ENCODE measurements at places on chromosomes 1 and 21.

GRCh38 chr1:19869929-19870328 lies 12.3 kb upstream of the OTUD3 start:
- DNase-seq: no peak

- no peak for DNase-seq
Observed at GRCh38 chr1:182260516-182260915, 131.1 kb downstream of the GLUL start.

GRCh38 chr1:154148807-154149206 lies 6.1 kb downstream of the NUP210L start:
- DNase-seq: no peak

DNA sequence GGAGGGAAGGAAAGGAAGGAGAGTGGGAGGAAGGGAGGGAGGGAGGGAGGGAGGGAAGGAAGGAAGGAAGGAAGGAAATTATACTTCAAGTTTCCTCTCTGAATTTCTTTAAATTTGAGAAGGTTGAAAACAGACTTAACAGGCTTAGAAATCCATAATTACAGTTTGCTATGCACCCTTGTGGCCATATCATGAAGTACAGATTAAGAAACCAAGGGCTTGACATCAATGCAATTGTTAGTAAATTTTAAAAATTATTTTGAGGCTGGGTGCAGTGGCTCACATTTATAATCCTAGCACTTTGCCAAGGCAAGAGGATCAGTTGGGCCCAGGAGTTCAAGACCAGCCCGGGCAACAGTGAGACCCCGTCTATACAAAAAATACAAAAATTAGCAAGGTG lies 14.4 kb downstream of the ANP32E start:
- no peak for DNase-seq

DNA sequence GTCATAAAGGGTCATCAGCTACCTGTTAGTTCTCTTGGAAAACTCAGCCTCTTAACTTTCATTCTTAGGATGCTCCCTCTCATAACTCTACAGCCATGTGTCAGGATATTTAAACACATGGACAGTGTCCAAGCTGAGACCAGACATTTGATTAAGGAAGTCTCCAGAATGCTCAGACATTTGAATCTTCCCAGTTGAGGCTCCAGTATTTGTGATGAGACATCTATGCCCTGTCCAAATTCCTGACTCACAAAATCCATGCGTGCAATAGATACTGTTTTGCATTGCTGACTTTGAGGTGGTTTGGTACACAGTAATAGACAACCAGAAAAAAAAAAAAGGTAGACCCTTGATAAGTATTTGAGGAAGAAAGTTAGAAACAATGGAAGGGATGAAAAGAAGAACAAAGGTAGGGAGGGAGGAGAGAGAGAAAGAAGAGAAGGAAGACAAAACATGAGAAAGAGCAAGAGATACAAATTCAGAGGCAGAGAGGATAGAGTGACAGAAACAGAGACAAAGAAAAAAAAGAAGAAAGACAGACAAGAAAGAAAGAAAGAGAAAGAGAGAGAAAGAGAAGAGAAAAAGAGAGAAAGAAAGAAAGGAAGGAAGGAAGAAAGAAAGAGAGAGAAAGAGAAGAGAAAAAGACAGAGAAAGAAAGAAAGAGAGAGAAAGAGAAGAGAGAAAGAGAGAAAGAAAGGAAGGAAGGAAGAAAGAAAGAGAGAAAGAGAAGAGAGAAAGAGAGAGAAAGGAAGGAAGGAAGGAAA lies 275.5 kb upstream of the PRMT6 start:
- DNase-seq: no peak

GRCh38 chr1:205061227-205061626 lies 18.2 kb downstream of the CNTN2 start:
- DNase-seq: no peak

DNA sequence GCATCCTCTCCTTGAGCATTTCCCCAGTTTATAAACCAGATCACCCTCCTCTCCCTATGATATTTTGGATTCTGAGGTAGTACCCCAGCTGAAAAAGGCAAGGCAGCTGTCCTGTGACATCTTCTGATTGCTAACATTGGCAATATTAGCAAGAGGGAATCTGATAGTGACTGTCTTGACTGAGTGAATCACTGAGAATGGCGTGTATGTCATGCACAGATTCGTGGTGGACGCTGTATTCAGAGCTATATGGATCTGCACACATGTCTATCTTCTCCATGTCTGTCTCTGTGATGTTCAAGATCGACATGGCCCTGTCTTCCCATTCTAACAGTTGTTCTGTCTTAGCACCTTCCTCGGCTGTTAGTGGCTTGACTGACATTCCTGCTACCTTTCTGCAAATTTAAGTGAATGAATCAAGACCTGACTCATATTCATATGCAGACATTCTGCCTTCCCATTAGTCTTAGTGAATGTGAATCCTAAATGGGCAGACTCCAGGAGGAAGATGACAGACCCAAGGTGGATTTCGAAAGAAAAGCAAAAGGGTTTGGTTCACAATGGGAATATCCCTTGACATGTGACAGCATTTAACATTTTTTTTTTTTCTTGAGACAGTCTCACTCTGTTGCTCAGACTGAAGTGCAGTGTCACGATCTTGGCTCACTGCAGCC lies 97.7 kb downstream of the PGBD5 start:
- DNase-seq: no peak

GRCh38 chr21:34157521-34157920 lies 84.1 kb downstream of the MRPS6 start:
- DNase-seq: no peak

GRCh38 chr1:230301822-230302221 lies 124.3 kb downstream of the PGBD5 start:
- DNase-seq: no peak

DNA sequence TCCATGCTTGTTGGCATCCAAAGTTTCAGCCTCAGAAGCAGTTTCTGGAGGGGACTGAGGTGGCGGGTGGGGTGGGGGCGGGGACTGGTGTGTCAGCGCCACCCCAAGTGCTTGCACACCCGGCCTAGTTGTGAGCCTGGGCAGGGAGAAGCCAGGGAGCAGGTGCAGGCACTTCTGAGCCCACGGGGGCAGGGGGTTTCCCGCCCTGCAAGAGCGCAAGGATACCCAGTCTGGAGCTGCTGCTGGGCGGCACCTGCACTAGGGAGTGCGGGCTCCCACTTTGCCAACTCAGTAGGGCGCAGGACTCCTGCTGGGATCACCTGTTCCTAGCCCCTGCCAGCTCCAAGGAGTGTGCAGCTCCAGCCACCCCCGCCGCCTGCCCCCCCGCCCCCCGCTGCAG lies 33.5 kb downstream of the MAGI3 start:
- no peak for DNase-seq

GRCh38 chr1:28582248-28582615 lies 9.8 kb upstream of the RAB42 start:
- DNase-seq: no peak

- DNase-seq: no peak
Observed at GRCh38 chr1:205595435-205595834, 36.4 kb downstream of the ELK4 start.

- no peak for DNase-seq
Observed at GRCh38 chr1:176098560-176098959, 108.5 kb downstream of the COP1 start.

GRCh38 chr1:77465139-77465538 lies 183.3 kb downstream of the AK5 start:
- no peak for DNase-seq

GRCh38 chr1:203644661-203645510 lies 18.3 kb downstream of the ATP2B4 start:
- peak; percentile 81 for DNase-seq

DNA sequence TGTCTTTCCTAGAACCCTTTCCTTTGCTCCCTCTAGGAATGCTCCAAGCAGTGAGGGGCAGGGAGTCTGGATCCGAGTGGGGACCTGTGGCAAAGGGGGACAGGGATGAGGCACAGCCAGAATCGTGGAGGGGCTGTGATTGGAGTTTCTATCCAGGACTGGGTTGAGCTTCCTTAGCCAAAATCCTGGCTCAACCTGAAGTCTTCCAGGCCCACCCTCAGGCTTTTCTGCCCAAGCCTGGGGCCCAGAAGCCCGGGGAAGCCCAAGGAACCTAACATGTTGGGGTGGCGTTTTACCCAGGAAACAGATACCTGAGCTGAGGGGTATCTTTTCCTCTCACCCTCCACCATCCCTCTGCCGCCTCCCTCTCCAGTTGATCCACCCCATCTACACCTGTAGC lies 5.4 kb downstream of the MYOG start:
- DNase-seq: no peak

DNA sequence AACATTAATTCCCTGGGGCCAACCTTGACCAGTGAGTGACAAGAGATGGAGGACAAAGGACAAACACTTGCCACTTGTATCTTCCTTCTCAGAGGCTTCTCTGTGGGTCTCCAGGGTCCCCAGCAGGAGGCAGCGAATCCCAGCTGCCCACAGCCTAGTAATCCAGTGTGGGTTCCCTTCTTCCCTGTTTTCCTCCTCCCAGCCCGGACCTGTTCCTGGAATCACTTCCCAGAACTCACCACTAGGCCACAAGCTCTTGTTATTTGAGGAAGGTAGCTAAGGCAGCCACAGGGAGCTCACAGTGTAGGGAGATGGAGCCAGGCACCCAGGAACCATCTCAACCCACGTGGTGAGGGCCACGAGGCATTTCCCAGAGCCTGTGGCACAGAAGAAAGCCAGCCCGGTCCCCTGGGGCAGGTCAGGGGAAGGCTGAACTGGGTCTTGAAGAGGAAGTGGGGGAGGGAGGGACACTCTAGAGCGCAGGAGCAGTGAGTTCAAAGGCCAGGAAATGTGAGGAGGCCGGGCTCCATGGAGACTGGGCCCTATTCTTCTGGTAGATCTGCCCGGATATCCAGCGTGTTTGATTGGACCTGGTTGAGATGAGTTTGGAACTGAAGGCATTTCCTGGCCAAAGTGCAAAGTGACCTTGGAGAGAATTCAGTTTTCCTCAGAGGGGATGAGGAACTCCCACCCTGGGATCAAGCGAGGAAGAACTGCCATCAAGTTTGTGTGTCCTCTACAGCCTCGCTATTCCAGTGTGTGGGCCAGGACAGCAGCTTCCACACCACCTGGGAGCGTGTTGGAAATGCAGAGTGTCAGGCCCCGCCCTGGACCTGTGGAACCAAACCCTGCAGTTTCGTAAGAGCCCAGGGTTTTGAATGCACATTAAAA lies 20.3 kb upstream of the C2CD2 start:
- no peak for DNase-seq

GRCh38 chr1:212856755-212857154 lies 1.3 kb upstream of the FLVCR1 start:
- no peak for DNase-seq

DNA sequence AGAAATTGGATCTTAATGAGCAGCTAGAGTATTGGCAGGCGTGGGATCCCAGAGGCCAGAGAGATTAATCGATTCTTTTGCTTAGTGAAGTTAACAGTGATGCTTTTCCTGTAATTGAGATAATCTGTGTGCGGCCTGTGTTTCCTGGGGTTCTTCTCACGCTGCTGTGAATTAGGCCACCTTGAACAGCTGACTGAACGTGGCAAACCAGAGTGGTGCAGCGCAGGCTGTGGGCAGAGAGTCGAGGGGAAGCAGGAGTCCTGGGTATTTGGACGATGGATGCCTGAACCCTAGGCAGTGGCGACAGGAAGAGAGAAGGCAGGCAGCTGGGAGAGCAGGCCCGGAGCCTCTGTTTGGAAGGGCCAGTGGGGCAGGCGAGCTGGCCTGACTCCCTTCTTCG lies 51.7 kb downstream of the RYR2 start:
- no peak for DNase-seq

DNA sequence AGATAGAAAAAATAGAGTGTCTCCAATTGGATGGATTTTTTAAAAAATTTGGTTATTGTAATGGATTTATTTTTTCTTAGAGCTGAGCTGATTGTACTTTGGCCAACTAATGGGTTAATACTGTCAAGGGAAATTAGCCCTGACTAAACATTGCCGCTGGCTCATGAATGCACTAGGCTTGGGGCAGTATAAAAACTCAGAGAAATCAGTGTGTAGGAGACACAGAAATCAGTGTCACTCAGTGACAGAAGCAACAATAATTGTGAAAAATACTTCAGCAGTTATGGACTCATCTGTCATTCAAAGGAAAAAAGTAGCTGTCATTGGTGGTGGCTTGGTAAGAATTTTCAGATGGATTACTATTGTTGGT lies at the start of gene KMO:
Gene KMO (plus strand): TSS at position 217 of the 370 bp plus-strand sequence. CDS start 67 bp downstream, at position 284.
- DNase-seq: no peak

DNA sequence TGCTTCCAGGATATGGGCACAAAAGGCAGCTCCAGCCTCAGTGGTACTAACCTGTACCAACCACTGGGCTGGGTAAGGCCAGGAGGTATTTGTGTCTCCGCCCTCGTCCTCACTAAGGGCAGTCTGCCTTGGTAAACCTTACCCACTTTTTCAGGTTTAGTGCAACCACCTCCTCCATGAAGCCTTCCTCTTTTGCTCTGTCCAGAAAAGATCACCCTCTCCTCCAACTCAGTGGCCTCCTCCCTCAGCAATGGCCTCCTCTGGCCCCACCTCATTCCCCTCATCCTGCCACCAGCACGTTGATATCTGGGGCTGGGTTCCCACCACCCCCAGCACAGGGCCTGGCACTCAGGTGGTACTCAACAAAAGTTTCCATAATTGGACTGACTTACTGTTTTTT lies 161.5 kb downstream of the GRIK3 start:
- DNase-seq: no peak

GRCh38 chr1:33346533-33346926 lies 25.6 kb upstream of the A3GALT2 start:
- DNase-seq: no peak

GRCh38 chr21:41953831-41954653 lies at the start of gene C2CD2:
Gene C2CD2, minus strand, starts transcription at chr21:41954018. Its CDS starts 370 bp downstream, at chr21:41953648.
- DNase-seq: peak; percentile 83

All from SJSA1 (cell line).